Stimulated activated CD4-positive, alpha-beta T cell treated with anti-CD3 and anti-CD28 coated beads, Interleukin-2, amount 100 ng/mL, for 4 hours (primary cell): ENCODE measurements at places on chromosomes 13 and 19.

DNA sequence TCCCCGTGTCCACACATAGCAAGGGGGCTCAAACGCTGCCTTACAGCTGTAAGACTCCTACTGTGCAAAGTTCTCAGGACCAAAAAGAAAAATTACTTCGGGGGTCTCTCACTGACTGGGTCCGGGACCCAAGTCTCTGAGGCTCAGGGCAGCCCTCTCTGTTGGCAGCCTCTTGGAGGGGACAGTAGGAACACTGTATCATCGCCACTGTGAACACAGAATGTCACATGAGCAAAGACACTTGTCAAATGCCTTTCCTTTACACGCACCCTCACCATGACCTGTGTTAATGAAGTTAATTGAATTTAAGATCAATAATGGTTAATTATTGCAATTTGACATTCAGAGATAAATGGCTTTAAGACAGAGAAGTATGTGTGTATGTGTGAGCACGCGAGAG, 49.6 kb downstream of the TSHZ3 start:
- DNase-seq = no peak

GRCh38 chr13:107867701-107868661, 347.4 kb downstream of the LIG4 start:
- DNase-seq = no peak

DNA sequence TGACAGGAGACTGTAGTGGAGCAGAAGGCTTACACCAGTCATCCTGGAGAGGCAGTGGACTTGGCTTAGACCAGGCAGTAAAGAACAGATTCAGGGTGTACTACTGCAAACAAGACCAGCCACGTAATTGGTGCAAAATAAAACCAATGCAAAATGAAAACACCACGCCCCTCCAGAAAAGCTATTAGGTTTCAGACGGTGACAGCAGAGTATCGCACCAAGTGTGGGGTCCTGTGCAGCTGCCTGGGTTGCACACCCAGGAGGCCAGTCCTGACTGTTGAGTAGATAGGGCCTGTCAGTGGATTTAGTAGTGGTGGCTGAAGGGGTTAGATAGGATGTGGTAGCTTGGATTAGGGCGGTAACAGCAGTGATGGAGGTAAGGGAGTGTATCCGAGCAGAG, 5.4 kb upstream of the PRKACA start:
- DNase-seq = no peak

DNA sequence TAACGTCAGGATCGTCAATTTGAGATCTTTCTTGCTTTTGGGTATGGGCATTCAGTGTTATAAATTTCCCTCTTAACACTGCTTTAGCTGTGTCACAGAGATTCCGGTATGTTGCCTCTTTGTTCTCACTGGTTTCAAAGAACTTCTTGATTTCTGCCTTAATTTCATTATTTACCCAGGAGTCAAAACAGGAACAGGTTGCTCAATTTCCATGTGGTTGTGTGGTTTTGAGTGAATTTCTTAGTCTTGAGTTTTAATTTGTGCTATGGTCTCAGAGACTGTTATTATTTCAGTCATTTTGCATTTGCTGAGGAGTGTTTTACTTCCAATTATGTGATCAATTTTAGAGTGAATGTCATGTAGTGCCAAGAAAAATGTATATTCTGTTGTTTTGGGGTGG, 153.1 kb downstream of the PCDH17 start:
- DNase-seq = no peak

GRCh38 chr19:35615036-35615435, 2.5 kb downstream of the HAUS5 start:
- no peak for DNase-seq

DNA sequence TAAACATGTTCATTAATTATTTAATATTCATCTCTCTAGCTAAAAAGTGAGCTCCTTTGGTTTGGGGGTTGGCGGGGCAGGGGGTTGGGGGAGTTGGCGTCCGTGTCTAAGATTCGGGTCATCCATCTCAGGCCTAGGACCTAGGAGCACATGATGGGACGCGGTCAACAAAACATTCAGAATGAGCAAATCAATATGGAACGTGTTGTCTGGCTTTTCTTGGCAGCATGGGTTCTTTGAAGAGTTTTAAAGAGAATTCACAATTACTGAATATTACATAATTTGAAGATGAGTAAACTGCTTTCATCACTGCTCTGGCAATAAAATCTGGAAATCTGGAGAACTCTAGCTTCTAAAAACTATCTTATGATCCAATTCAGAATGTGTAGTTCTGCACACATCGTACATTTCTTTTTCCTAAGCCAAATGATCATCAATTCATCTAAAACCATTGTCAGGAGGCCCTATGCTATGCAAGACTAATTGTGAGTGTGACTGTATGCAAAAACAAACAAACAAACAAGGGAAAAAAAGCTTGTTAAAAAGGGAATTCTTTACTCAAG, 5.4 kb upstream of the ARGLU1 start:
- DNase-seq = no peak

- DNase-seq = no peak
Observed at GRCh38 chr19:29860492-29860891, 48.7 kb downstream of the CCNE1 start.

- DNase-seq = no peak
Observed at GRCh38 chr13:40215311-40215710, 451.1 kb downstream of the FOXO1 start.

DNA sequence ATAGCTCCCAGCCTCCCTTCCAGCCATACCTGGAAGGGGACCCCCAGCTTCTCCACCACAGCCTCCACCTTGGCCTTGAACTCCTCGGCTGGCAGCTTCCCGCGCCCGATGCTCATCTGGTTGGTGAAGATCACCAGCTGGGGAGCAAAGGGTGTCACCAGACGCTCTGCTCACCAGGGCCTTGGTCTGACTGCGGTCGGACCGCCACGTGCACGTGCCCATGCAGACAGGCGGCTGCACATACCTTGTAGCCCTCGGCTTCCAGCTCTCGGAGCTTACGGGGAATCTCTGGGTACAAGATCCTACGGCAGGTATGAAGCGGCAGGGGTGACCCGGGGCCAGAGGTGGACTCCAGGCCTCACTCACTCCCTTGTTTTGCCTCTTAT, 3.4 kb downstream of the PNKP start:
- no peak for DNase-seq

DNA sequence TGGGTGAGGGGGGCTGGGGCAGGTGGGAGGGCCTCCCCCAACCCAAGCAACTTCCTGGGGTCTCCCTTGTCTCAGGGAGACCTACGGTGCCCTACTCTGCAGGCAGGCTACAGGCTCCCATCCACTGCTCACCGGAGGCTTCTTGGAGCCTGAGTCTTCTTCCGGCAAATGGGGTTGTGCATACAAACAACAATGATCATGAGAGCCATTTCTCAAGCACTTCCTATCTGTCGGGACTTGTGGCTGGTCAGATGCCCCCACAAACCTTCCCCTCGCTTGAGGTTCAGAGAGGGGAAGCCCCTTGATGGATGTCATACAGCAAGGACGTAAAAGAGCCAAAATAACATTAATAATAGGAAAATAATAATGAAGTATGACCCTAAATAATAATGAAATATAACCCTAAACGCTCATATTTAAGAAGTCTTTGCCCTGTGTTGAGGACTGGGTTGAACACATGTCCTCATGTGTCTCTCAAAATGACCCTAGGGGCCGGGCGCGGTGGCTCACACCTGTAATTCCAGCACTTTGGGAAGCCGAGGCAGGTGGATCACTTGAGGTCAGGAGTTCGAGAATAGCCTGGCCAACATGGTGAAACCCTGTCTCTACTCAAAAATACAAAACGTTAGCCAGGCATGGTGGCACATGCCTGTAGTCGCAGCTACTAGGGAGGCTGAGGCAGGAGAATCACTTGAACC, 727 bp downstream of the CD37 start:
- DNase-seq = no peak

- no peak for DNase-seq
Observed at GRCh38 chr19:20968092-20968491, 45.0 kb downstream of the ZNF85 start.

- DNase-seq = no peak
Observed at GRCh38 chr13:72186730-72187422, 319.9 kb upstream of the DACH1 start.
